ENCODE measurements at places on chromosomes 12 and 14.

DNA sequence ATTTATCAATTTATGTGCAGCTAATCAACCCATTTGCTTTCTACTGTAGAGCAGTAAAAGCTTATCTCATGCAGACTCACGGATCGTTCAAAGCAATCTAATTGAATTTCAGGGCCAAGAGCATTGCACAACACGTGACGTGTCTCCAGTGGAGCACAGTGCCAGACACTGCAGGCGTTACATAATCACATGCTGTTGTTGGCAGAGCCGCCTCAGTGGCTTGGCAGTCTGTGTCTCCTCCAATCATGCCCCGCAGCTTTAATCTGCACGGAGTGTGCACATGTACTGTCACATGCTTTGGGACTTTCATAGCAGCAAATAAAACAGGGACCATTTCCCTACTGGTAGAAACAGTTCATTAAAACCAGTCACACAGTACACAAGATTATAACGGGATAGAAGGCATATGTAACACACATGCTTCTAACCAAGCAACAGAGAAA is 309.3 kb downstream of the ITPR2 start:
- DNase-seq = peak; percentile 76

- no peak for DNase-seq
Measured at GRCh38 chr12:26102953-26103352, 21.9 kb downstream of the BHLHE41 start.

DNA sequence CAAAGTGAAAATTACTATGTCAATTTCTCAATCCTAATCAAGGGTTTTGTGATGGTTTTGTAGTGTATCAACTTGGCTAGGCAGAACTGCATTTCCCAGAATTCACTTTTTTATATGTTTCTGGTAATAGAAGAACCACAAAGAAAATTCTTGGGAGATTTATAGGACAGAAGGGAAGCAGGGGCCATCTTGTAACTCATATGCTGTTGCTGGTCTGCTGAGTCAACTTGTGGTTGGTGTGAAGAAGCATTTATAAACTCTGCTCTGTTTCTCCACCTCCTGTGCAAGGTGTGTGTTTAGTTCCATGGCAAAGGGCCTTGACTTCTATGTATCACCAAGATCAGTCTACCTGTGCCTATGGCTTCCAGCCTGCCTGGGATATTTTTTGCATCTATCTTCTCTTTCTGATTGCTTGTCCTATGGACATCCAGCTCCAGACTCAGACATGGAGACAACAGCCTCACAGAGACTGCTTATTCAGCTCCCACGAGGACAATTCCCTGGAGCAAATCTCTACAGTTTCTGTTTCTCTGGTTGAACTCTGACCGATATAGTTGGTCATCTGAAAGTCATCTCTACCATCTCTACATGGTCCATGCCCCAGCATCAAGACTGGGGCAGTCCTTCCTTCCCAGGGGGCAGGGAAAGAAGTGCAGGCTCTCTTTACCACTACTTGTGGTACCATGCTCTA is 364.3 kb upstream of the DDHD1 start:
- peak; percentile 58 for DNase-seq

- DNase-seq = no peak
Measured at GRCh38 chr14:74257941-74258763, 18.9 kb downstream of the VSX2 start.

GRCh38 chr14:95069018-95069417 is 88.3 kb downstream of the DICER1 start:
- no peak for DNase-seq

- DNase-seq = no peak
Measured at GRCh38 chr14:99691111-99691885, 7.2 kb downstream of the CYP46A1 start.
